ENCODE measurements at places on chromosomes 11 and 22. TPM values are rescaled to one million over a fixed set of nuclear protein-coding genes. Genes with fewer than 3 reads are reported as not detected.

MYRF gene
- total RNA-seq: 20.8 TPM

SLC22A8 gene
- total RNA-seq: not detected

OSM gene
- not detected for total RNA-seq

MPPED2 gene
- total RNA-seq: not detected

ESAM gene
- 14.9 TPM for total RNA-seq

LRRN4CL gene
- total RNA-seq: 0.12 TPM

PNPLA5 gene
- not detected for total RNA-seq

NNMT gene
- total RNA-seq: 379 TPM

MOGAT2 gene
- total RNA-seq: not detected

E2F8 gene
- total RNA-seq: 6.0 TPM

DEPDC7 gene
- total RNA-seq: 7.7 TPM

All from A549 treated with GW870086 at 1 μM for 4 hours (cell line).